Astrocyte of the spinal cord (primary cell): ENCODE measurements at places on chromosomes 7 and 10.
A peak's percentile ranks its signal among the peaks of the same experiment; 100 is the strongest.

DNA sequence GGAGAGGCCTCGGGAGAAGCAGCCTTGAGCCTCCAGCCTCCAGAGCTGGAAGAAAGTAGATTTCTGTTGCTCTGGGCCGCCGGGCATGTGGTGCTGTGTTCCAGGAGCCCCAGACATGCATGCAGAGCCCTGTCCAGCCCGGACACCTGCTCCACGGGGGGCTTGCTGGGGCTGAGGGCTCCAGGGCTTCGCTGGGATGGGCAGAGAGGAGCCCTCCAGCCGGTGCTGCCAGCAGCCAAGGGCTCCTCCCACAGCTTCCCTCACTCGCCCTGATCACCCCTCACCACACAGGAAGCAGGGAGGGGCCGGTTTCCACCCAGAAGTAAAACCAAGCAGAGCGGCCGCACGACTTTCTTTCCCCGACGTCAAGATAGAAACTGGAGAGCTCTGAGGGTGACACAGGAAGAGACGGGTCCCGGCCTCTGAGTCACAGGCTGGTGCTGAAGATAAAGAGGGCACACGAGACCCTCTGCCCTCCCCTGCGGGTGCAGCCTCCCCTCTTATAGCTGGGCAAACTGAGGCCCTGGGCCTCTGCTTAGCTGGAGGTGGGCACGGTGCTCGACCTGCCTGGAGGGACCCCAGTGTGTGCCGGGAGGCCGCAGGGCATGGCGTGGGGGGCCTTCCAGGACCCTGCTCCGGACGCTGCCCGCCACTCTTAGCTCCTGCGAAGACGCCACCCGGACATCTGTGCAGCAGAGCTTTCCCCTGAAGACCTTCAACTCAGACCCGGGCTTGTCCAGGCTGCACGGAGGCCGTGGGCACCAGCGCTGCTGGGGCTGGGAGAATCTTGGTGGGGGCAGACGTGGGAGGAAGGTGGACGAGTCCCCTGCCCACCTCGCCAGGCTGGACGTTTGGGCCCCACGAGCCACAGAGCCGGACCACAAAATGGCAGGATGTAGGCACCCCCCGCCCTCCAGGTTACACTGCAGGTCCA, 31.1 kb downstream of the ADAP1 start:
- DNase-seq, result peak; percentile 26

GRCh38 chr10:44198096-44198779, 186.7 kb downstream of the CXCL12 start:
- peak; percentile 19 for DNase-seq

DNA sequence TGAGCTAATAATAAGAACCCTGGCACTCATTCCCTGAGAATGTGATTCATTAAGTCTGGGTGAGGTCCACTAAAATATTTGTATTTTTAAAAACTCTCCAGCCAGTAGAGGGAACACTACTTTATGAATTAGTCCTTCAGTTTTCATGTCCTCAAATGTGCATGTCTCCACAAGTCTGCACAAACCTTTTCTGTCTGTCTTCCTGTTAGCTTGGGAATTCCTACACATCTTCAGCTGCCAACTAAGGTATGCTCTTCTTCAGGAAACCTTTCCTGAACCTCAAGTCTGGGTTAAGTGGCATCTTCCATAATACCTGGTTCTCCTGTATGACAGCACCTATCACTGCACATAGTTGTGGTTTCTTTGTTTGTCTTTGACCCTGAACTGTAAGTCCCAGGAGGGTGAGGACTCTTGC, 119.6 kb upstream of the MKX start:
- DNase-seq, result peak; percentile 19

- peak; percentile 47 for DNase-seq
These were observed 55.1 kb downstream of the CUBN start for GRCh38 chr10:17074541-17074847.

DNA sequence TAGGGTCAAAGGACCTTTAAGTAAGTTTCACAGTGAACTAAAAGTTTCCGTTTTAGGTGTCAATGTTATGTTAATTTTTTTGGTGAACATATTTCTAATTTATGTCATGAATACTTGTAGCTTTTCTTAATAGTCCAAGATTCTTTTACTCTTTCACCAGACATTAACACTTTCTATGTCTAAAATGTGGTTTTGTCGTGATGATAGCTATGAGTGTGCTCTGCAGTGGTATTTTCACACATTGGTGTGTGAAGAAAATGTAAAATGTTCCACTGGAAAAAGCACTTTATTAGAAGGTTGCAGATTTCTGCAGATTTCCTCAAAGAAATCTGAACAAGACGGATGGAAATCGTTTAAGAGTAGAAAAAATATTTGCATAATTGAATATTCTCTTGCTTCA, 561.0 kb upstream of the ANKRD30A start:
- no peak for DNase-seq

DNA sequence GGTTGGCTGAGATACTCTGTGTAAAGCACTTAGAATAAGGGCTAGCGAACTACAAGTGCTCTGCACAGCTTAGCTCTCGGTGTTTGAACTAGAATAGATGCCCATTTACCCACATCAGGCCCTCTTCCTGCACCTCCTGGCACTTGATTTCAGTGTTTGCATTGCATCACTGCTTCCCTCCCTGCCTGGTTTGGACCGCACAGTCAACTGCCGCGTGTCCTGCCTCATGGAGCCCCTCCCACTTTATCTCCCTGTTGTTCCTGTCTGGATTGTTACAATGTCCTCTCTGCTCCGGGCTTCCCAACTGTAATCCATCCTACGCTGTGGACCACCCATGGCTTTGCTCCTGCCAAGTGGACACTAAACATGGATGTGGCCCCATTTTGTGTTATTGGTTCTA, 2.3 kb downstream of the FAM107B start:
- DNase-seq, result no peak

- DNase-seq, result no peak
These were observed 53.6 kb downstream of the RAB11FIP2 start for GRCh38 chr10:117993166-117993565.

- no peak for DNase-seq
These were observed 39.1 kb downstream of the PODXL start for GRCh38 chr7:131517218-131517923.

DNA sequence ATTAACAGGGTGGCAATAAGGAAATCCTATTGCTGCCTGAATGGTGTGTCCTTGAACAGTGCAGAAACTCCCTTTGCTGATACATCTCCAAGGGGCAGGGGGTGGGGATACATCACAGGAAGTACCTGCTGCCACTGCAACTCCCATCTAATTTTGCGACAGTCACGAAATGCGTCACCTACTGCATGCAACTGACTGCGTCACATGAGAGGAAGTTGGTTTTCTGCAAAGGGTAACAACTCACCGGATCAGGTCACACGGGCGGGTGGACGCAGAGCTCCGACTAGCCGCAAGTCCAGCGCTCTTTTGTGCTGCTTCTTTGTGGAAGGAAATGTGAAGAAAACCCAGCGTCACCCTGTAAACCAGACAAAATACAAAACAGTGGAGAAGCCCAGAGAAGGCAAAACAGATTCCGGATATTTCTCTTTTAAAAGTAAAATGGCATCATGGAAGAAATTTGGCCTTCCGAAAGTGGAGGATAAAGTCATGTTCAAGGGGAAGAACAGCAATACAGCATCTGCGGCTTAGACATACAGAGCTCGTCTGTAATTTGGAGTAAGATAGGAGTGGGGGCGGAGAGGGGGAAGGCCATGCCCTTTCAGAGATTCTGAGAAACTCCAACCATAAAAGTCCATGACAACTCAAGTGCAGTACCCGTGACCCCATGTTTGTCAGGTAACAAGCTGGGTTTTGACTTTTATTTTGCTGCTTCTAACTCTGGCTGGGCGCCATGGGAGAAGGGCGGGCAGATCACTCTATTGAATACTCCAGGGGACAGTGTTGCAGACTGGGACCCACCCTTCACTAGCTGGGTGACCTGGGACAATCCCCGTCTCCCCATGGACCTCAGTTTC, 32.3 kb upstream of the PLEKHS1 start:
- DNase-seq, result no peak

DNA sequence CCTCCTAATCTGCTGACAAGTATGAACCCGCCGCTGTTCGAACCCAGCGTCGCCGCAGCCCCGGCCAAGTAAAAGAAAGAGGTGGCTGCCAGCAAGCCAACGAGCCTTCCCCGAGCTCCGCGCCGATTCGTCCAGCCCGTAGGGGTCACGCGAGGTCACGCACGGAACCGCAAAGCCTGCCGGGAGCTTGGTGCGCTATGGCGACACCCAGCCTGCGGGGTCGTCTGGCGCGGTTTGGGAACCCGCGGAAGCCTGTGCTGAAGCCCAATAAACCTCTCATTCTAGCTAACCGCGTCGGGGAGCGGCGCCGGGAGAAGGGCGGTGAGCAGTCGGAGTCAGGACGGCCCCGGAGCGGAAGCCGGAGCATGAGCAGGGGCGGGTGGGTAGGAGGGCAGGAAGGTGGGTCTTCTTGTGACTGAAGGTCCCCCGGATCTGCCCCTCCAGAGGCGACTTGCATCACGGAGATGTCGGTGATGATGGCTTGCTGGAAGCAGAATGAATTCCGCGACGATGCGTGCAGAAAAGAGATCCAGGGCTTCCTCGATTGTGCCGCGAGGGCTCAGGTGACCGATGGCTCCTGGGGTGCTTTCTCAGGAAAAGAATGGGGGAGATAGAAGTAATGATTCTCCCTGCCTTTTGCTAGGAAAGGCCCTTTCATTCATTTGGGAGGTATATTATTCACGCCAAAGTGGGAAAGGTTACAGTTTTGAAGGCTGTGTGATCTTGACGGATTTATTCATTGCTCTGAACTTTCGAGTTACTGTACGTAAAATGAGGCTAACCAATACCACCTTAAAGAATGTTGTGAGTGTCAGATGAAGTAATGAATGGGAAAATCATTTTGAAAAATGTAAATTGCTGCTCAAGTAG, at the start of gene CHCHD1:
Gene CHCHD1, plus strand, starts transcription at position 170 of the 870 bp plus-strand sequence. Its CDS starts 28 bp downstream, at position 198.
- peak; percentile 89 for DNase-seq

DNA sequence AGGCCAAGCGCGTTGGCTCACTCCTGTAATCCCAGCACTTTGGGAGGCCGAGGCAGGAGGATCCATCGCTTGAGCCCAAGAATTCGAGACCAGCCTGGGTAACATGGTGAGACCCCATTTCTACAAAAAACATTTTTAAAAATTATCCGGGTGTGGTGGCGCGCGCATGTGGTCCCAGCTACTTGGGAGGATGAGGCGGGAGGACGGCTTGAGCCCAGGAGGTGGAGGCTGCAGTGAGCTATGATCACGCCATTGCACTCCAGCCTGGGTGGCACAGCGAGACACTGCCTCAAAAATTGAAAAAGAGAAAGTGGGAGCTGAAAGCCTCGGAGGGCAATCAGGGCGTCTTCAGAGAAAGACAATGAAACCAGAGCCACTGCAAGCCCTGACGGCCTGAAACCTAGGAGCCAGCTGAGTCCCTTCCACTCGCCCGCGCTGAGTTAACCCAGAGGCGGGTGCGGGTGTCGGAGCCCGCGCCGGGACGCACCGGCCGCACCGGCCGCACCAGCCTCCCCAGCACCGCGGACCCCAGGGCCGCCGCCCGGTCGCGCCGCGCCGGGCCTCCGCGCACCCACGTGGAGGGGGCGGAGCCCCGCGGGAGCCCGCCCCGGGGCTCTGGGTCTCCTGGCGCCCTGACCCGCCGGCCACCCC, 22.4 kb downstream of the ZFAND2A start:
- no peak for DNase-seq

DNA sequence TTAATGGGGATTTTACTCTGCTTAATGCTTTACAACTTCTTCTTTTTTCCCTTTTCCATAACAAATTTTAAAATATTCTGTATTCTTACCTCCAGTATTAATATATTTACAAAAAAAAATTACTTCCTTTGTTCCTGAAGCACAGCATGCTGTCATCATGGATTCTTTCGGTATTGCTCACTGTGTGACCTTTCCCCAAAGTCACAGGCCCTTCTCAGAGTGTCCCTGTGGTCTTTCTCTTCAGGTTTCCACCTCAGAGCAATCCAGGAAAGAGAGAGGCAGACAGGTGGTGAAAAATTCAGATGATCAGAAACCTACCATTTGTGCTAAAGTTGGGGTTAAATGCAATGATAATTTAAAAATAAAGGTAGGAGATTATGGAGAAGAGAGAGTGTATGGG, 13.0 kb downstream of the AOAH start:
- DNase-seq, result no peak

DNA sequence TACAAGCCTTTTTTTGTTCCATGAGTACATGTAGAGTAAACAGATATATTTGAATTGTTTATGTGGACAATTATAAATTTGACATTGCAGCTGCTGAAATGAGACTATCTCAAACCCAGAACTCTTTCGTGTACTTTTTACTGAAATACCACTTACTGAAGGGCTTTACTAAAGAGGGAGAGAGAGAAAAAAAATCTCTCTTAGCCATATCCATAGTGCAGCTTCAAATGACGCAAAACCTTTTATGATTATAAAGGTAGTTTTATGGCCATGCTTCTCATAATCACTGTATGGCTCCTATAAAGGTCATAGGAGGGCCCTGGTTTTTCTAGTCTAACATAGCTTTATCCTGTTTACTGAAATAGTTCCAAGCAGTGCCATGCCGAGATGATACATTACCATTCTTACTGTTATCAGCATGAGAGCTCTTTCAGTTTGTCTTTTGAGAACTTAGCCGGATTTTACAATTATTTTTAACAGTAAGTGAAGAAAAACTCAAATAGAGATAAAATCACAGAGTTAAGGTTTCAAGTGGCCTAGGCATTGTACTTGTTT, 35.1 kb downstream of the KCND2 start:
- no peak for DNase-seq

- DNase-seq, result no peak
These were observed 76.0 kb upstream of the NKX6-2 start for GRCh38 chr10:132861884-132862461.

GRCh38 chr7:48710995-48711394, 213.4 kb upstream of the CDC14C start:
- DNase-seq, result no peak

DNA sequence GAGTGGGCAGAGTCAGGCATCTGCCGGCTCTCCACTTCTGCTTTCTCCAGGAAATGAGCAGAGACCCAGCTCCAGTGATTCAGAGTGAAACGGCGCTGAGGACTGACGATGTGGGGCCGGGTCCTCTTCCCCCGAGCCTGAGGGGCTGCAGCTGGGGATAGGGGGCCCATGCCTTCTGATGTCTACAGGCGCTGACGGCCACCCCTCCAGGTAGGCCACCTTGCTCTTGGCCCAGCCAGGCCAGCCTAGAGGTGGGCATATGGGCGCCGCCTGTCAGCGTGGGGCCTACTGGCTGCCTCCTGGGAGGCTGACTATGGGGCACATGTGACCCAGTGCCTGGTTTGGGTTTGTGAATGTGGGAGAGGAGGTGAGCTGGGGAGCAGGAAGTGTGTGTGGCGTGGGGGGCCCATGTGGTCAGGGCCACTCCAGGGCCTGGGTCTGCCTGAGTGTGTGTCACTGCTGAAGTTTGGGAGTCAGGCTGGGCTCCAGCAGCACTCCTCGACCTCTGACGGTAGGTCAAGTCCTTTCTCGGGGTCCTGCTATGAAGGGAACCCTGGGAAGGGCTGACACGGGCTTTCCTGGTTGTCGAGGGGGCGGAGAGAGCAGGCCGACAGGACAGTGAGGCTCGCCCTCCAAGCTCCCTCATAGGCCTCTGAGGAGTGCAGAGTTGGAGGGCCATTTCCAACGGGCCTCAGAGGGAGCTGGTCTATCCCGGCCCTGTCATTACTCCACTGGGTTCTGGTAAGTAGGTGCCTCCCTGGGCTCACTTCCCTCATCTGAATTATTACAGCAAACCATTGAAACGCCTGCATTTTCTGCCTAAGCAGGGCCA, at the start of gene WDFY4:
Gene WDFY4, plus strand, starts transcription at position 82 of the 832 bp plus-strand sequence. CDS start 24,860 bp downstream, outside the sequence.
- DNase-seq, result no peak
